ENCODE measurements at places on chromosomes 1 and 21.

GRCh38 chr1:82907313-82907712 is 1091.6 kb downstream of the TTLL7 start:
- no peak for DNase-seq

GRCh38 chr1:18819203-18819602 is 40.3 kb downstream of the TAS1R2 start:
- no peak for DNase-seq

DNA sequence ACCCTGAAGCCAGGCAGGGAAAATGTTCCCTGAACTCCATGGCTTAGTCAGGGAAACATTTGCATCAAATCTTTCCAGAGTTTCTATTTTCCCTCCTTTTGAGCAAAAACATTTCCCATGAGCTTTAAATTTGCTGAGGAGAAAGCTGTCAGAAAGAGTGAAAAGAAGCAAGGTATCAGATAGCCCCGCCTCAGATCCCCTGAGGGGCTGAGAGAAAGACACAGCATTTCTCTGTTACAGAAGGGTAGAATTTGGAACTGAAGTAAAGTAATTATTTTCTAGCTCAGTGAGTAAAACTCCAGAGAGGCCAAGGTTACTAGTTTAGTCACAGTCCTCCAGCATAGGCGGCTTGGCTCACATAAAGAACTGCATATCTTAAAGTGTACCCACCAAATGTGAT is 10.6 kb downstream of the FMO1 start:
- no peak for DNase-seq

DNA sequence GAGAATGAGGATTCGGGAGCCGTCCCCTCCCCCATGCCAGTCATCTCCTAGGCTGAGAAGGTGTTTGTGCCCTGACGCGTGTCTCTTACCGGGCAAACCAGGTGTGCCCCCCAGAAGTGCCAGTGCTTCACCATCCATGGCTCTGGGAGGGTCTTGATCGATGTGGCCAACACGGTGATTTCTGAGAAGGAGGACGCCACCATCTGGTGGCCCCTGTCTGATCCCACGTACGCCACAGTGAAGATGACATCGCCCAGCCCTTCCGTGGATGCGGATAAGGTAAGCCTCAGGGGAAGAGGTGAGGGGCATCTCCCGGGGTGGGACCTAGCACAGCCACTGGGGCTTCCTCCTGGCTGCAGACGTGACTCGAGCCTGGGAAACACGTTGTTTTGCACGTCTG is 959 bp downstream of the PADI6 start:
- no peak for DNase-seq

- no peak for DNase-seq
Measured at GRCh38 chr1:168134642-168135041, 2.1 kb downstream of the GPR161 start.

GRCh38 chr1:238811211-238811879 is 575.0 kb upstream of the CHRM3 start:
- DNase-seq: no peak

Measured in NCI-H187 (cell line).